Transverse colon (tissue), 4 donors: ENCODE measurements at places on chromosomes 1 and 21. TPM values are rescaled to one million over a fixed set of nuclear protein-coding genes. Genes with fewer than 3 reads are reported as not detected.

GRCh38 chr1:111656086-111657017 lies 36.8 kb downstream of the RAP1A start:
- DNase-seq = peak; percentile 26

DNA sequence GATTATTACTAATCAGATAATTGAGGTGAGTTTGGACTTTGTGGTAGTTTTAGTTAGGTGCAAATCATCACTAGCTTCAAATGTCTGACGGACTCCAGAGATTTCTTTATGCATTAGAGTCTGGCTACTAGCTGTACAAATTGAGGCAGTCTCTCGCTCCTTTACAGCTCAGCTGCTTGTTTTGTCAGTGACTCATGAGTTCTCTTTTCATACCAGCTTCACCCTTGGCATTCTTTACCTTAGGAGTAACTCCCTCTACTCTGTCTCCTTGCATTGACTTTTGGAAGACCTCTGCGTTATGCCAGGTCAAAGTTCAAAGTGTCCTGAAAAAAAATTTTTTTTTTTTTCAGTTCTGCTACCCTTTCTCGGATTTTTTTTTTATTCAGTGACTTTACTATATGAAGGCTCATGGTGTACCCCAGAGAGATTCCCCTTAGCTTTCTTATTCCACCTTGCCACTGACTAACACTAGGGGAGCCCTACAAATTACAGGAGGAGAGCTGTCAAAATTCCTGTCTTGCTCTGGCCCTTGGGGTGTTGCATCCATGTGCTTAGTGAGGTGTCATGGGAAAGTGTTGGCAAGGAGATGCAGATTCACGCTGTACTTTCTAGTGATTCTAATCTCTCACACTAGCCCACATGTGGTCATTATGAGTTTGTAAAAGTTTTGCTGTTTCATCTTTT lies 576.6 kb downstream of the ADGRL2 start:
- DNase-seq = no peak

DNA sequence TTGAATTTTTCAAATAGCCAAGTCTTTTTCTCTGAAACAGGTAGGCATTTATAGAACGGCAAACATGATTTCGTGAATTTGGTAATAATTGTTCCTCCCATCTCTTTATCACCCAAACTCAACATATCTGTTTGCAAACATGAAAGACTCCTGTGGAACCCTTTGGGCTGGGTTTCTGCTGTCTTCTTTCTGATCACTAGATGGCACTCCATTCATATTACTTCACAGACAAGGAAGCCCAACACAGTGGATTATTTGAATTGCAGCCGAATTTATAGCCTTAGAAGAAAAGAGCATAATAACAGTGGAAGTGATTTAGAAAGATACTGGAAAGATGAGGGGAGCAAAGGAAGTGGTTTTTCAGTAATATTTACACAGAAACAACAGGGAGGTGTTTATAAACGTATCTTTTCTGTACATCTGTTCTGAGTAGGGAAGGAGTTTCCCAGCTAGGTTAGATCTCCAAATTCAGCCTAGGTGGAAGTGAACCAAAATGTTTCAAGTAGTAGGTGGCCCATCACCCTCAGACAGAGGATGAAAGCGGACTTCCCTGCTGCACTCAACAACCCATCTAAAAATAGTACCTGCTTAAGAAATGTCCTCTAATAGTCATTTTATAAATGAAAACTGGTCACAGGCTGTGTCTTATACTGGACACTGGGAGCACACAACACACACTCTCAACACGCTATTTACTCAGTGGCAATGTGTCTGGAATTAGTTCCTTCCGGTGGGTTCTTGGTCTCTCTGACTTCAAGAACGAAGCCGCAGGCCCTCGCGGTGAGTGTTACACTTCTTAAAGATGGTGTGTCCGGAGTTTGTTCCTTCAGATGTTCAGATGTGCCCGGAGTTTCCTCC lies 67.6 kb downstream of the MAP3K21 start:
- DNase-seq = no peak

- no peak for DNase-seq
These were observed 45.5 kb downstream of the ATP5PF start for GRCh38 chr21:25689226-25689625.

DNA sequence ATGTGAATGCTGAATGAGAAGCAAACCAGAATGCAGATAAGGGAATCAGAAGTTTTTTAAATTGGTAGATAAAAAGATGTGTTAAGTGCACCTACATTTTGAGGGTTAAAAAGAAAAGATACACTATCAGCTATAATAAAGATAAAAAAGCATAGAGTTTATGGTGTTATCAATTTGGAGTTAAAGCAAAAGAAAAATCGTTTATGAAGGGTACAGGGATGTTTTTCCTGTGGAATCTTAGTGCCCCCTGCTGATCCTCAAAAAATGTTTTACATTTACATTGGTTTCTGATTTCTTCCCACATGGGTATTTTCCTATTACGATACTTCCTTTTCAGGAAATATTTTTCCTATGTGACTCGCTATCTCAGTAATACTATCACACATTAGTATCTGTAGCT lies 293.5 kb downstream of the MRPL39 start:
- DNase-seq = no peak

DNA sequence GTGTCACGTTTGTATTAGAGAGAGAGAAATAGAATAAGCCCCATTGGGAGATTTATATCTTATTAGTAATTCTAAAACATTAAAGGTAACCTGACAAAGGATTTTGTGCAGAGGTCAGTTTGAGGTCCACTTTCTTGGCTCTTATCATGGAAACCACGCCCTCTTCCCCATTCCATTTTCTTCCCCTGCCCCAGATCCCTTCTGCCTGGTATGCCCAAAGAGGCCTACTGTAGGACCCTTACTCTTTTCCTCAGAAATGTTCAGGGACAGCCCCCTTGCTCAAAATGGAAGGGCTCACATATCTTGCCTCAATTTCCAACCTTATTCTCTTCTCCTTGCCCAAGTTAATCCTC lies 9.6 kb downstream of the CCDC185 start:
- DNase-seq = no peak

Gene GPR3
- not detected for total RNA-seq

Gene MAN1A2
- 9.0 TPM for total RNA-seq

Gene CLDN17
- not detected for total RNA-seq

Gene FAM177B
- not detected for total RNA-seq

Gene TEDDM1
- total RNA-seq = not detected

Gene FRRS1
- 31.7 TPM for total RNA-seq

Gene BEST4
- 62.7 TPM for total RNA-seq

Gene SLC9C2
- not detected for total RNA-seq
